Left renal pelvis (tissue), 4 donors: ENCODE measurements at places on chromosomes 12 and 14.

- DNase-seq, result no peak
These were observed at the start of gene FAIM2 for GRCh38 chr12:49903700-49904423. TSS of gene FAIM2 (minus strand) at chr12:49903900. CDS start at chr12:49903792, 108 bp downstream.

DNA sequence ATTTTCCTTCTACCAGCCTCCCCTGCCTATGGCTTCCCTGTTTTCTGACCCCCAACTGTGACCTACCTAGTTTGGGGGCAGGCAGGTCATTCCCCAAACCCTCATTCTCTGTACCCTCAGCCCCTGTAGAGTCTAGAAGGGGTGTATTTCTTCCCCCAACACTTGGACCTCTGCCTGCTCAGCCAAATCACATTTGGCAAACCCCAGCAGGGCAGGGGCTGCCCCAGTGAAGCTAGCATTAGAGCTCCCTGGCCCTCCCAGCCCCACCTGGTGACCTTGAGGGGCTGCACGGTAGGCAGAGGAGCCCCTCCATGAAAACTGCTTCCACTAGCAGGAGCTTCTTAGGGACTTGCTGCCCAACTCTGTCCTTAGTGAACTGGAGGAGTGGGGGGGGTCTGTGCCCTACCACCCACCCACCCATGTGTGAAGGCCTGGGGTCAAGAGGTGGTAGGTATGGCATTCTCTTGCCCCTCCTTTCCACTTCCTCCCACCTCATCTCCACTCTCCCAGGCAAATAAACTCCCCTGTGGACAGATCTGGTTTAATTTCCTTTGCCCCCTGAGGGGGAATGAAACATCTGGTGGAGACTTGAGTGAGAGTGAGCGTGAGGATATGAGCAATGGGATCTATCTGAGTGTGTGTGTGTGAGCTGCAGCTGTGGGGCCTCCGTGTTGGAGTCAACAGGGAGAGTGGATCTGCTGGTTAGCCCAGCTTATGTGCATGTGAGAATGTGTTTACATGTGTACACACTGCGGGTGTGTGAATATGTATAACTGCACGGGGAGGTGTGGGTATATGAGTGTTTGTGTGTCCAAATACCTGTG, 1.6 kb downstream of the NXPH4 start:
- no peak for DNase-seq

DNA sequence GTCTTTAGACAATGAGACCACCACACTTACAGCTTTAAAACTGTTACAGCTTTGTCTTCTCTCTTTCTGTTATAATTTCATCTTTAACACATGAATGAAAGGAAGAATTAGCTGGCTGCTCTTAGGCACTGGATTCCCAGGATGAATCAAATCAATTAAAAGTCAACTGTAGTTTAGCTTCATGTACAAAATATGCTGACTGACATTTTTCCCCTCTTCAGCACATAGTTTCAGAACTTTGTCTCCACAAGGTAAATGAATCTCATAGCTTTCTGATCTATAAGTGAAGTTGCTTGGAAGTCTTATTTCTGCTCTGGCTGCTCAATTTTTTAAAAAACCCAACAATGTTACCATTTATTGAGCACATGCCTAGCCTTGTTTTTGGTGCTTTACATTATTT, 293.8 kb downstream of the GRIN2B start:
- no peak for DNase-seq

DNA sequence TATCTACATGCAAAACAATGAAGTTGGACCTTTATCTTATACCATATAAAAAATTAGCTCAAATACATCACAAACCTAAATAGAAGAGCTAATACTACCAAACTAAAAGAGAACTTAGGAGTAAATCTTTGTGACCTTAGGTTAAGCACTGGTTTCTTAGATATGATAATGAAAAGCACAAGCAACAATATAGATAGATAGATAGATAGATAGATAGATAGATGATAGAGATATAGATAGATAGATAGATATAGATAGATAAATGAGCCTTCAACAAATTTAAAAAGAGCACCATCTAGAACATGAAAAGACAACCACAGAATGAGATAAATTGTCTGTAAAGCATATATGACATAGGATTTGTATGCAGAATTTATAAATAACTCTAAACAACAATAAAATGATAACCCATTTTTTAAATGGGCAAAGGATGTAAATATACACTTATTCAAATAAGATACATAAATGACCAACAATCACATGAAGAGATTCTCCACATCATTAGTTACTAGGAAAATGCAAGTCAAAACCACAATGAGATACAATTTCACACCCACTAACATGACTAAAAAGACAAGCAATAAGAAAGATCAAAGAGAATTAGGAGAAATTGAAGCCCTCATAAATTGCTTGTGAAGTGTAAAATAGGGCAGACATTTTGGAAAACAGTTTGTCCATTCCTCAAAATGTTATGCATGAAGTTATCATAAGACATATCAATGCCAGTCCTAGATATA, 293.7 kb downstream of the BTG1 start:
- DNase-seq, result no peak

- peak; percentile 40 for DNase-seq
These were observed 1.5 kb downstream of the FRMD6 start for GRCh38 chr14:51653079-51653774.

GRCh38 chr12:14951851-14952250, 9.6 kb downstream of the ARHGDIB start:
- DNase-seq, result no peak

DNA sequence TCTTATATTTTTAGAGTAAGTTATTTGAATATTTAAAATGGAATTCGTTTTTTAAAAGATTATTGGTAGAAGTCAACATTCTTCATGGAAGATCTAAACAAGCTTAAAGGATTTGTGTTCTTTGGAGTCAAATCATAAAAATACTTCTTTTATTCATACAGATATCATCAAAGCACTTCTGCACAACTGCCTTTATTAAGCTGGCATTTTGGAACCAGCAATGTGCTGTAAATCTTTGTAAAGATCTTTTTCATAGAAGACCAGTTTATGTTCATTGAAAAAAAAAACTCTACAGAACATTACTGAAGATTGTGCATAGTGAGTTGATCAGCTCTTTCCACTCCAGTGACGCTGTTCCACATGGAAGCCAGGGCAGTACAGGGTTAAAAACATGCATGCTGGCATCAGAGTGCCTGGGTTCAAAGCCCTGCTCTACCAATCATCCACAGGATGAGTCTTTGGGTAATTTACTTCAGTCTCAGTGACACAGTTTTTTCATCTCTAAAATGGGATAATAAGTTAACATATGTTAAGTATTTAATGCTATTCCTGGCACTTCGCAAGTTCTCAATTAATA, 109.6 kb upstream of the SLC38A4 start:
- no peak for DNase-seq

DNA sequence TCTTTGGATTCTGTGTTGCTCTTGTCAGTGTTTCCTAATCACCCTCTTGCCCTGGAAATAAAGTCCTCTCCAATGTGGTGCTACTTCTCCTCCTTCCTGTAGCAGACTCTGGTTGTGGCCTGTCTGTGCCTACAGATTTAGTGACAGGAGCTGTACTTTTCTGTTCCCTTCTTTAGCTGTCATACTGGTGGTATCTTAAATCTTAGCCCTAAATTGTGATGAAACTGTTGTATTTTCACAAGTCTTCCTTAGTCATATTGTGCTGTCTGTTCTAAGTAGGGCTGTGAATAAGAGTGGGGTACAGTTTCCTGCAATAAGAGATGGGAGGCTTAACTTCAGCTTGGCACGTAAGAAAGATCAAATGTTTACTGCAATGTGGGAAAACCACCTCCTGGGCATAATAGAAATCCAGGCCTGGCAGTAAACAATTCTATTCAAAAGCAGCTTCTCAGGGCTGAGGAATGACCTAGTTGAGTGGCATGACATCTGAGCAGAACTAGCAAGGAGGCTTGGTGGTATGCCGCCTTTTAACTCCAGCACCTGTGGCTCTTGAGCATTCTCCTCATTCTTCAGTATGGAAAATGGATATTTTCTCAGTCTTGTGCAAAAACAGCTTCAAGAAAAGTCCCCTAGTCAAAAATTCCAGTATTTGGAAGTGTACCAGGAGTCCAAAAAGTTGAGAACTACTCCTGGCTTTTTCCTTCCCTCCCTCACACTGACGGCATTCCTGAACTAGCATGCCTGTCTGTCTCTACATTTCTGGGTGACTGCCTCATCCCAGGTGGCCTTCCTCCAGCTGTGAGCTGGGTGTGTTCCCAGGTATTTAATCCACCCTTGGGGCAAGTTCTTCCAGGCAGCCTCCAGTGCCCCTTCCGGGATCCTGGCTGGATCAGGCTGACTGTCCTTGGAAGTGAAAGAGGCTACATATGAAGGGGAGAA, 19.5 kb downstream of the ANO6 start:
- DNase-seq, result no peak

DNA sequence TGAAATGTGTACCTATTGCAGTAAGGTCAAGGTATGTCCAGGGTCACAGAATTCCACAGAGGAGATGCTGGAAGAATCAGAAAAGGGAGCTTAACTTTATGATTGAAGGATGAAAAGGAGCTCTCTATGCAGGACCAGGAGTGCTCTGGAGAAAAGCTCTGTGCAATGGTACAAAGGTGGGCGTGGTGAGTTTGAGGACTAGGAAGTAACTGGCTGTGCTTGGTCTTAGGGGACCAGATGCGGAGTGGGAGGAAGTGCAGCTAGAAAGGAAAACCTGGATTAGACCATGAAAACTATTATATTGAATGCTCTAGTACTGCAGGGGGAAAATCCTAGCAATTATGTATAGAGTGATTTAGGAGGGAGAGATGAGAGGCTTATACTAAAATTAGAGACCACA, 56.8 kb downstream of the BTG1 start:
- no peak for DNase-seq

- DNase-seq, result no peak
These were observed 34.9 kb upstream of the SPTSSA start for GRCh38 chr14:34496679-34497513.

- DNase-seq, result no peak
These were observed 270.9 kb upstream of the SYT10 start for GRCh38 chr12:33710548-33710947.

DNA sequence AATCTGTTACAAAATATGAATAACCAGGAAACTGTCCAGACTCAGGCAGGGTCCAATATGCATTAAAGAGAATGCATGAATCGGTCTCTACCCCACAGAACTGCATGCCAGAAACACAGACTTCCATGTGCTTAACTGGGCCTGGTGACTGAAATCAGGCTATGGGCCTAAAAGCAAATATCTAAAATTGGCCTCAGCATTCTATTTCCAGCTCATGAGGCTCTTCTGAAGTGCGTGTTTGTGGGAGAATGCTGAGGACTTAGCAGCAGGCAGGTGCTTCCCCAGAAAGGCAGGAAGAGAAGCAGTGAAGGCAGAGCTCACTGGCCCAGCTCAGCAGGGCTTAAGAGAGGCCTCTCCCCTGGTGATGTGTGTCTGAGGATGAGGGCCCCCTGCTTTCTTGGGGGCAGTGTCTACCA, 48.5 kb downstream of the ADGRD1 start:
- no peak for DNase-seq

GRCh38 chr12:116358893-116359761, 81.6 kb upstream of the MED13L start:
- DNase-seq, result peak; percentile 90

DNA sequence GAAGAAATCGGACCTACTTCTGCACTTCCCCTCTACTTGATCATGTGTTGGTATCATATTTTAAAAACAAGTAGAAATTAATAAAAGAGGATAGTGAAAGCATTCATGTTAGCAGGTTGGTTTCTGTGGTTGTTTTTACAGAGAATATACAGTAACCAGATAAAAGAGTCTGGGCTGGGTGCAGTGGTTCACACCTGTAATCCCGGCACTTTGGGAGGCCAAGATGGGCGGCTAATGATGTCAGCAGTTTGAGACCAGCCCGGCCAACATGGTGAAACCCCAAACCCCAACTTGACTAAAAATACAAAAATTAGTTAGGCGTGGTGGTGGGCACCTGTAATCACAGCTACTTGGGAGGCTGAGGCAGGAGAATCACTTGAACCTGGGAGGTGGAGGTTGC, 55.9 kb downstream of the LRP6 start:
- DNase-seq, result no peak

DNA sequence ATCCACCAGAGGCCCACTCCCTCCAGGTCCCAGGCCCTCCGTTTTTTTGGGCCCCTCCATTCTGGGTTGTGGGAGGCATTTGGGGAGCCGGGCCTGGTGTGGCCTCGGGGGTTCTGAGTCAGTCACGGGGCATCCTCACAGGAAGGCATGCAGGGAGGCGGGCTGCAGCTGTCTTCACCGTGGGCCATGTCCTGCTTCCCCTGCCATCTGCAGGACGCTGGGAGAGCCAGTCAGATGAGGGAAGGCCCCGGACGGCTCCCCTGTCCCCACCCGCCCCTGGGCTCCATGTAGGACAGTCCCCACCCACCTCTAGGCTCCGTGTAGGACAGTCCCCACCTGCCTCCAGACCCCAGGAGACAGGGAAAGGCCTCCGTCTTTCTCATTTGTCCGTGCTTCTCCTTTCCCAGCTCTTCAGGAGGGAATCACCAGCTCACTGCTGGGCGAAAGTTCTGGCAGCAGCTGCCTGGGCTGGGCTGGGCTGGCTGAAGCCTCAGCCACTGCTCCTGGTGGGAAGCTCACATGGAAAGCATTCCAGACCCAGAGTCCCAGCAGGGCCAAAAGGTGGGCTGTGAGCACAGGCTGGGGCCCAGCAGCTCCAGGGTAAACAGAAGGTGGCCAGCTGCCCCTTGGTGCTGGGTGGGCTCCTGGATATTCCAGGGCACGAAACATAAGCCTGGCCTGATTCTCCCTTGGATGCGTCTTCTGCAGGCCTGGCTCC, 217.8 kb downstream of the KIF26A start:
- no peak for DNase-seq

- no peak for DNase-seq
These were observed 8.2 kb upstream of the WASHC4 start for GRCh38 chr12:105099356-105099755.

- DNase-seq, result no peak
These were observed 36.8 kb upstream of the DCD start for GRCh38 chr12:54684636-54685630.

DNA sequence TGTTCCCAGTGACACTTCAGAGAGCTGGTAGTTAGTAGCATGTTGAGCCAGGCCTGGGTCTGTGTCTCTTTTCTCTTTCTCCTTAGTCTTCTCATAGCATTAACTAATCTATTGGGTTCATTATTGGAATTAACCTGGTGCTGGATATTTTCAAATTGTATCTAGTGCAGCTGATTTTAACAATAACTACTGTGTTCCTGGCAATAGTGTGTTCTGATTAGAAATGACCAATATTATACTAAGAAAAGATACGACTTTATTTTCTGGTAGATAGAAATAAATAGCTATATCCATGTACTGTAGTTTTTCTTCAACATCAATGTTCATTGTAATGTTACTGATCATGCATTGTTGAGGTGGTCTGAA, 3.0 kb downstream of the FOS start:
- DNase-seq, result no peak

- no peak for DNase-seq
These were observed 123.8 kb downstream of the NPAS3 start for GRCh38 chr14:33062476-33062875.

- no peak for DNase-seq
These were observed 148.0 kb downstream of the PDZRN4 start for GRCh38 chr12:41336041-41336549.

DNA sequence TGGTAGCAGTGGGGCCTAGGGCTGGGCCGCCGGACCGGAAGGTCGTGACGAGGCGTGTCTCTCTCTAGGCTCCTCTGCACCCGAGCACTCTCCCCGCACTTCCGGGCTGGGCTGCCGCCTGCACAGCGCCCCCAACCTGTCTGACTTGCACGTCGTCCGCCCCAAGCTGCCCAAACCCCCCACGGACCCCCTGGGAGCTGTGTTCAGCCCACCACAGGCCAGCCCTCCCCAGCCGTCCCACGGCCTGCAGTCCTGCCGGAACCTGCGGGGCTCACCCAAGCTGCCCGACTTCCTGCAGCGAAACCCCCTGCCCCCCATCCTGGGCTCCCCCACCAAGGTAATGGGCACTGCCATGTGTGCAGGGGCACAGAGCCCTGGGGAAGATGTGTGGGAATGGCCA, 13.3 kb upstream of the PUS1 start:
- DNase-seq, result no peak
